ENCODE measurements at places on chromosomes 4 and X.

GRCh38 chr4:3729188-3729881, 36.9 kb upstream of the ADRA2C start:
- DNase-seq, result no peak

DNA sequence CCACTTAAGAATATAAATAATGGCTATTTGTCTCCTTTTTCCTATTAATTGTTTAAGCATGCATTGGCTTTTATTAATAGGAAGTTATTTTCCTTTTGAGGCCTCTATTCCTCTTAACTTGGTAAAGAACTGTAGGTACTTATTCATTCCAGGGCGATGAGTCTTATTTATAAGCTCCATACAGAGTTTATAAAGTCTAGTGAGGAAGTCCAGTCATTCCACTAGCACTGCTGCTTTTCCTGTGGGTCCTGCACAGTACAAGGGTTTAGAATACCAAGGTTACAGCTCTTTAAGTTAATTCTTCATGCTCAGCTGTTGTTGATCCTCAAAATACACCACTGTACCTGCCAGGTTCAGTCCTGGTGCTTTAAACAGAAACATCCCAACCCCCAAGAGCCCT, 28.5 kb upstream of the WNK3 start:
- DNase-seq, result no peak

- DNase-seq, result no peak
Observed at GRCh38 chrX:54430519-54430918, 9.7 kb upstream of the TSR2 start.

- no peak for DNase-seq
Observed at GRCh38 chr4:86818841-86819240, 30.3 kb downstream of the SLC10A6 start.

- no peak for DNase-seq
Observed at GRCh38 chrX:30283456-30284200, 25.6 kb downstream of the NR0B1 start.

DNA sequence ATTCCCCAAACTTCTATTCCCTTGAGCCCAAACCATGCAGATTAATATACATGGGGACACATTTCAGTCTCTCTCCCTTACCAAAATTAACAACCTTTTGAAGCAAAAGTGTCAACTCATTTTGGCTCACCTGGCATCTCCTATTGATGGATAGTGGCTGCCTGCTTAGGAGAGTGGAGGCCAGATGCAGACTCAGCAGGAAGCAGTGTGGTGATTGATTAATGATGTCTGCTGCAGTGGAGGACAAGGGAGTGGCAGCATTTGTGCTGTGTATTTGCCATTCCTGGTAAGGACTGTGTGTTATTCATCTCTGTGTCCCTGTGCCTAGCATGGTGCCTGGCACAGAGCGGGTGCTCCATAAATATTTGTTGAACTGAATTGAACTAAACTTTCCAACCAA, 590.1 kb downstream of the RAB28 start:
- no peak for DNase-seq

DNA sequence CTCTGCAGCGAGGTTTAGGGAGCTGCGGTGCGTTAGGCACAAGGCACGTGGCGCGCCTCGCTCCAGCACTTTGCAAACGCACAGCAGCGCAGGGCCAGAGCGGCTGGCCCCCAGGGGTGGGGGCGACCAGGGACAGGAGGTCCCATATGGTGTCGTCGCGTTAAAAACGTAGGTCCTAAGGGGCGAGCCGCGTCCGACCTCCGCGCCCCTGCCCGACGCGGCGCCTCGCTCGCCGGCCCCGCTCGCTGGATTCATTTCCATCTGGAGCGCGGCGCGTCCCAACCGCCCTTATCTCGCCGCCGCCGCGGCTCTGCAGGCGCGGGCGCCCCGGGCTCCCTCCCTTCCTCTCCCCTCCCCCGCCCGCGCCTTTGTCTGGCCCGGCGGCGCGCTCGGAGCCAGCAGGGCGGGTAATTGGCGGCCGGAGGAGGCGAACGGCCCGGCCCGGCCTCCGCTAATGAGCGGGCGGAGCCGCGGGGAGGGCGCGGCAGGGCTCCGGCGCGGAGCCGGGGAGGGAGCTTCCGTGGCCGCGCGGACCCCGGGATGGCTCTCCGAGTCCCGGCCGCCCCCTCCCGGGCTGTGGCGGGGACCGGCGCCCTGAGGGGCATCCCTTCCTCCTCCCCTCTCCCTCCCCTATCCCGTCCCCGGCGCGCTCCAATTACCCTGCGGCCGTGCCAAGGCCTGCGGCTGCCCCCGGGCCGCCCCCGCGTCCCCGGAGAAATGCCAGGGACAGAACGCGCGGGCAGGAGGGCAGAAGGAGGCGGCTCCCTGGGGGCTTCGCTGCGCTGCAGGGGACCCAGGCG, 409.0 kb downstream of the BCOR start:
- DNase-seq, result no peak

GRCh38 chr4:128550060-128550459, 259.4 kb upstream of the JADE1 start:
- no peak for DNase-seq

GRCh38 chr4:15914736-15915135, 23.8 kb downstream of the FGFBP1 start:
- no peak for DNase-seq

- no peak for DNase-seq
Observed at GRCh38 chrX:40579141-40579540, 1.6 kb upstream of the ATP6AP2 start.

DNA sequence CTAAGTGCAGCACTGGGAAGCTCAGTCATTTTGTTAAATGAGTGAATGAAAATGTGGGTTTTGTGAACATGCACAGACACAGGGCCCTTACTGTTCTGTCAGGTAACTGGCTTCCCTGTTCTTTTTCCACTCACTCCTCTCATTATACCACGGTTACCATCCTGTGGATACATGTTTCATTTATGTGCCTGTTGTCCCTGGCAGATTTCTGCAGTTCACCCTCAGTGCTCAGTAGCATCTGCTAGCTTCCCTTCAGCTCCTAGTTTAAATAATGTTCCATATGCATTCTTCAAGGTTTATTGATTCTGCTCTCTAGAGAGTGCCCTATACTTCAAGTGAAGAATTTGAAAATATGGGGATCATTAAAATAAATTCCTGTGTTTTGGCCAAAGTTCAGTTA, 1634.3 kb upstream of the ADGRL3 start:
- no peak for DNase-seq

GRCh38 chr4:72893354-72894066, 176.0 kb downstream of the COX18 start:
- no peak for DNase-seq

DNA sequence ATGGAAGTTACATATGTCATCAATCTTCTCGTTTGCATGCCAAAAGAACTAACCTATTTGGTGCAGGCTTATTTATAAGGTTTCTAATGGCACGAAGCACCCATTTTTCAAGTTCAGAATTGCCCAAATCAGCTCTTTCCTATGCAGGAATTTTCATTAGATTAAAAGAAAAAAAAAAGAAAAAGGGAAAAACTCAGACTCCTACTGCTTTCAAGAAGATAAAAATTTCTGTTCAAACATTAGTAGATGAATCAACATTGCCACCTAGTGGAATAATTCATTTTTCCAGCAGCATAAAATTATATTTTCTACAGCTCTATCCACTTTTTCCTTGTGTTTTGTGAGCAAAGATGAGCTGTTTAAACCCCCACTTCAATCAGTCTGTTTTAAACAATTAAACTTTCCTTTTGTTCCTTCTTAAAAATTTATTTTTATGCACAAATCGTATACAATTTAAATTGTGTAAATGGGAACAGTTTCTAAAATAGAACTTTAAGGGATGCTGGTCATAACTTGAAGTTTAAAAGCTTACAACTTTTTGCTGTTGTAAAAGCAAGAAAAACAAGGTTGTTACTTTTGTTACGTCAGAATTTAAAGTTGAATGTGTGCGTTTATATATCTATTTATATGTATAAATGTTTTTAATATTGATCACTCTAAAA, 309.9 kb downstream of the ARAP2 start:
- no peak for DNase-seq

- DNase-seq, result no peak
Observed at GRCh38 chrX:77693594-77693993, 92.4 kb downstream of the ATRX start.

GRCh38 chr4:92368653-92369052, 64.9 kb downstream of the GRID2 start:
- no peak for DNase-seq

GRCh38 chr4:107900067-107900466, 31.3 kb upstream of the CYP2U1 start:
- DNase-seq, result no peak

DNA sequence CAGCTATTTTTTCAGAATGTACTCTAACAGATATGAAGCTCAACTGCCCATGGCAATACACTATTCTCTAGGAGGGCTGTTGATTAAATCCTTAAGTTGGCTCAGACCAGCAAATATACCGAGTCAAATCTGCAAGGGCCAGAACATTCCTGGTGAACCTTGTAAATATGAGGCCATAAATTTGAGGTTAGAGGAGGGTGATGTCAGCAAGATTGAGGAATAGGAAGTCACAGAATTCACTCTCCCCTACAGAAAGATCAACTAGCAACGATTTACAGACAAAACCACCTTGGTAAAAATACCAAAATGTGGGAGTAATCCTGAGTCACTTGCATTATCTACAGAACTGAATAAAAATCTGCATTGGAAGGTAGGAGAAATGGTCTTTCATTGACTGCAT, 399.3 kb downstream of the GPM6A start:
- no peak for DNase-seq

GRCh38 chr4:48205107-48205506, 64.5 kb downstream of the TEC start:
- DNase-seq, result no peak

GRCh38 chr4:46081674-46082073, 42.2 kb downstream of the GABRG1 start:
- DNase-seq, result no peak

DNA sequence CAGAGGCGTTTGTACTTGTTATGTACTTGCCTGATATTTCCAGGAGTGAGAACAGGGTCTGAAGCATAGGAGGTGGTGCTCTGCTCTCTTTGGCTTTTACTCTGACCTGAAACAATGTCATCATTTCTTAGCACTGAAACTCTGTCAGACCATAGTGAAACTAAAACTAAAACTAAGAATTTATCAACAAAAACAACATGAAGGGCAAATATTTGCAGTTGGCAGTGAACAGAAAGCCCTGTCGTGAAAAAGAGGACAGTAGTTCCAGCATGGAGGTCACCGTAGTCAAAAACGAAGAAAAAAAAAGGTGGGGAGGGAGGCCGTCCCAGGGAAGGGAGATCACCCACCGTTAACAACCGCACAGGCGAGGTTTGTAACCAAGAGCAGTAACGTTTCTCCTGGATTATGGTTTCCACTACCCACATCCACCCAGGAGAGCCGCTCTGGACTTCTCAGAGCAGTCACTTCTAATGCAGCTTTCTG, 97.5 kb downstream of the ANK2 start:
- no peak for DNase-seq

DNA sequence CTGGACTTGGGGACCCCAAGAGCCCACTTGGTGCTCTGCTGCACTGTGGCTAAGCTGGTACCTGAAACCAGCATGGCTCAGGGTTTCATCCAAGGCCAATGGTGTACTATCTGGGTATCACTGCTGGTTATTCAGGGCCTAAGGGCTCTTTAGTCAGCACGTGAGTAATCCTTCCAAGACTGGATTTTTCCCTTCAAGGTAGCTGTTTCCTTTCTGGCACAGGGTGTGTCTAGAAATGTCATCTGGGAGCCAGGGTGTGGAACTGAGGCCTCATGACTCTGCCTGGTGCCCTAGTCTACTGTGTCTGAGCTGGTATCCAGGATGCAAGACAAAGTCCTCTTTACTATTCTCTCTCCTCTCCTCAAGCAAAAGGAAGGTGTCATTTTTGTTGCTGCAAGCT, 99.0 kb upstream of the QRFPR start:
- DNase-seq, result no peak

- no peak for DNase-seq
Observed at GRCh38 chr4:71198958-71199357, 139.9 kb upstream of the SLC4A4 start.

- DNase-seq, result no peak
Observed at GRCh38 chrX:2894885-2895292, 34.2 kb downstream of the ARSD start.

- DNase-seq, result no peak
Observed at GRCh38 chr4:79360006-79360405, 34.1 kb upstream of the NAA11 start.

DNA sequence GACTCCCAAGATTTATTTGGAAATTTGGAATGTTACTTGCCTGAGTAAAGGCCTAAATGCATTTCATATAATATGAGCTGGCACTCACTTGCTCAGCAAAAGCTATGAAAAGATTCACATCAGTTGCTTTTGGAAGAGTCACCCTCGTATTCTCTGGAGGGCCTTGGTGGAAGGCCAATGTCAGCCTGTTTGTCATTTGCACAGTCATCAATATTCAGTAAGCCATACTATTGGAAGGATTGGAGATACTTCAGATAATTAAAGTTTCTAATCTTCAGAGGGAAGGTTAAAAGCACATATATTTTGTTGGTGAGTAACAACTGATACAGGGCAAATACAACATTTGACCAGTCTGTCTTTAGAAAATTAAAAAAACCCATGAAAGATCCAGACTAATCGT, 36.6 kb downstream of the VCX3A start:
- no peak for DNase-seq

DNA sequence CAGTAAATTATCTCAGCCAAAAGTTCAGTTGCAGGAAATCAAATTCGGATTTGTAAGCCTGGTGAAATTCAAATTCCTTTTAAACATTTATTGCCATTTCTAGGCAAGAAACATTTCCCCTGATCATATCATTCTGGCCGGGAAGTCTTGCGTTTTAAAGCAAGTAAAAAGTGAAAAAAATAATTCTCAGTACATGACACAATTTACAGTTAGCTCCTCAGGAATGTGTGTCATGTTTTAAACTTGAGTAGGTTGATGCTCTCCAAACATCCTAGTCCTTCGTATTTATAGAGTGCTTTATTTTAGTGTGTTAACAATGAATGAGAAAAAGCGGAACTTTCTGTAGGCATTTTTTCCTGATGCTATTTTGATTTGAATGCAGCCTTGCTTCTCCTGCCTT, 158.3 kb upstream of the SCML1 start:
- no peak for DNase-seq

DNA sequence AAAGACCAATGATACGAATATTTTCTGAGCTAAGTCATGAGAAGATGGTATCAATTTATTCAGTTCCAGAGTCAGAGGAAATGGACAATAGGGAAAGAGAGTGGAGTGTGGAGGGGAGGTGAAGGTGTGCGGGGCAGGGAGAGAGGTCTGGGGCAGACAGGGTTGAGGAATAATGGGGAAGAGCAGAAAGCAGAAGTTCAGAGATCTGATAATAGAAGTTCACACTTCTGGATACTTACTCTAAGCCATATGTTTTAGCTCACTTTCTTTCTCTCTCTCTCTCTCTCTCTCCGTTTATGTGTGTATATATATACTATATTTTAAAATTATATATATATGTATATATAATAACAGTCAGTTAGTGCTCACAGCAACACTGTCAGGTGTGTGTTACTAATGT, 40.4 kb downstream of the FOXR2 start:
- DNase-seq, result no peak
